ENCODE measurements at places on chromosomes 12 and 14.

DNA sequence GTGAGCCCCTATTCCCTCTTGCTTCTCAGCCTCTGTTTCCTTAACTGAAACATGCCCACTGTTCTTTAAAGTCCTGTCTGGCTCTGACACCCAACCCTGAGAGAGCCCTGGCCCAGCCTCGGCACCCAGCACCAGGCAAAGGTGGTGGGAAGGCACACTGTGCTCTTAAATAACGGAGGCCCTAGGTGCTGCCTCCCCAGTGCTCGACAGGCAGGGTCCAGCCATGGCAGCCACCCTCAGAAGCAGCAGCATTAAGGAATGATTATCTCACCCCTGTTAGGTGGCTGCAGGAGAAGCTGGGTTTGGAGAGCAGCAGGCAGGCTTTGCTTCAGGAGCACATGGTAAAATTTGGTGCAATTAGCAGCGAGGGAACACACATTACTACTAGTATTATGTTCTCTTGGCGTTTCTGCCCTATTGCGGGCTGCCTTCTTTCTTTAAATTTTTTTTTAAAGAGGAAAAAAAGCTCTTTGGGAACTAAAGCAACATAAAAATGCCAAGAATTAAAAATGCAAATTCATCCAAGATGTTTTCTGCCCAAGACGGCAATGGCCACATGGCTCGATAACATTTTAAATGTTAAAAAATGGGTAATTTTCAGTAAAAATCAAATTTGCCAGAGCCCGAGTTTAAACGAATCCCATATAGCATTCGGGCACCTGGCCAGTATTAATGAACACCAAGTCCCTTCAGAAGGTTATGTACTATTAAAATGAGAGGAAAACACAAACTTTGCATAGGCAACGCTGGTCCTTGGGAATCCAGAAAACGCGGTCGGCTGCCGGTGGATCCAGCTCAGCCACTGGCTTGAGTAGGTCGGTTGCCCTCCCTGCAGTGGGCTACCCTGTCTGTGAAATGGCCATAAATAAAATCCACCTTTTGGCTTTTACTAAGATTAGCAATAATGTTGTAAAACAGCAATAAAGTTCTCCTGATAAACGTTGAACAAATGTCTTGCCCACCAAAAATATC lies 152.2 kb downstream of the BCL11B start:
- no peak for DNase-seq

GRCh38 chr14:56963381-56963780 lies 153.1 kb upstream of the OTX2 start:
- DNase-seq: no peak

- DNase-seq: no peak
Measured at GRCh38 chr12:108315486-108316105, 23.5 kb downstream of the CMKLR1 start.

- no peak for DNase-seq
Measured at GRCh38 chr14:91653451-91653850, 78.4 kb downstream of the CATSPERB start.

GRCh38 chr12:7096979-7097378 lies 4.7 kb upstream of the C1R start:
- DNase-seq: no peak

DNA sequence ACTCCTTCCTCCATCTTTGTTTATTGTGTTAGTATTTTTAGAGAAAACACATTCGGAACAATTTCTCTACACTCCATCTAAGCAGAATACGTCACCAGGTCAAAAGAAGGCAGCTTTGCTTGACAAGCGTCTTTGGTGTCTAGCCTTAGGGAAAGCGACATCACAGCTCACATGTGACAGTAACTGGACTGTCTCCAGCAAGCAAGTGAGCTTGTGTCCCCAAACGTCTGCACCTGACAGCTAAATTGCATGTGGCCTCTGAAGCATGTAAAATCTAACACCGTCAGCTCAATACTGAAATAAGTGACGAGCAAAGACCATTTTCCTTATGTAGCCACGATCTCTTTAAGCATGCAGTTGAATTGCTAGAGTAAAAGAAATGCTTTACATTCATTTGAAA lies 509.8 kb downstream of the GLT1D1 start:
- no peak for DNase-seq

DNA sequence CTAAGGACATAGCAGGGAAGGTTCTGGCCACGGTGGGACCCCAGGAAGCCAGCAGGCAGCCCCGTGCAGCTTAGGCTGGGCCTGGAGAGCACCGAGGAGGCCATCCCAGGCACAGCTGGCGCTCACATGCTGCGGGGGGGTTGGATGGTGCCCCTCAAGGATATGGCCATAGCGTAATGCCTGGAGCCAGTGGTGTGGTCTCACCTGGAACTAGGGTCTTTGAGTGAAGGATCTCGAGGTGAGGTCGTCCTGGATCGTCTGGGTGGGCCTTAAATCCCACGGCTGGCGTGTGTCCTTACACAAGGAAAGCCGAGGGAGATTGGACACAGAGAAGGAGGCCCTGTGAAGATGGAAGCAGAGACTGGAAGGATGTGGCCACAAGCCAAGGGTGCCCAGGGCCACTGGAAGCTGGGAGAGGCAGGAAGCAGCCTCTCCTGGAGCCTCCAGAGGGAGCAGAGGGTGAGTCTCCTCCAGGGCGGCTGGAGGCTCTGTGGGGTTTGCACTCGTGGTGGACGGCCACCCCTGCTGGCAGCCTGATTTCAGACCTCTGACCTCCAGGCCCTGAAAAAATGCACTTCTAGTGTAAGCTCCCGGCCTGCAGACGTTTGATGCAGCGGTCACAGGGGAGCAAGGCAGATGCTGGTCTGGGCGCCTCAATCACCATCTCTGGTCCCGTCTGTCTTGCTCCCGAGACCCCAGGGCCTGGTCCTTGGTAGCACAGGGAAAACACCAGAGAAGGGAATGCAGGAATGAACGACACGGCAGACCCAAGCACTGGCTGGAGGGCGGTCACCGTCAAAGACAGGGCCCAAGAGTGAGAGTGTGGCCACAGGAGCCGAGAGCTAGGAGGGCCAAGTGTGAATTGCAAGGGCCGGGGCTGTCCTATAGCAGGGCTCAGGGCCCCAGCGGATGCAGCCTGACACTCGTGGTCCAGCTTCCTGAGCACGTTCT lies 218.6 kb downstream of the KIF26A start:
- DNase-seq: no peak

GRCh38 chr14:65180725-65181025 lies 78.4 kb upstream of the MAX start:
- DNase-seq: no peak

DNA sequence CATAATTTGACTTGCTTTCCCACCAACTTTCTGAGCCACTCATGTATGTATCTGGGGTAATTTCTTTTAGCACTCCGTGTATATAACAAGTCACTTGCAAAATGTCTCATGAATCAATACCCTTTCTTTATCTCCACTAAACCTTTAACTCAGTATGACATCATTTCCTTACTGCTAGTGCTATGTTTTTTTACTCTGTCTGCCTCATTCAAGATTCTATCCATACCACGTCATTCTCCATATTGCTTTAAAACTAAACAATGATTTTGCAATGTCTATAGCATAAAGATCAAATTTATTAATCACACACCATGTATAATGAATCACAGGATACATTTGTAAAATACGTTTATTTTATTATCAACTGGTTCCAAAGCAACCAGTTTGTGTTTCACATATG lies 178.2 kb downstream of the PIK3C2G start:
- DNase-seq: peak; percentile 11

GRCh38 chr12:63445224-63445880 lies 222.9 kb downstream of the DPY19L2 start:
- no peak for DNase-seq

GRCh38 chr12:3022411-3022810 lies 54.8 kb upstream of the TSPAN9 start:
- no peak for DNase-seq

GRCh38 chr12:95151821-95152220 lies 65.4 kb downstream of the FGD6 start:
- no peak for DNase-seq

DNA sequence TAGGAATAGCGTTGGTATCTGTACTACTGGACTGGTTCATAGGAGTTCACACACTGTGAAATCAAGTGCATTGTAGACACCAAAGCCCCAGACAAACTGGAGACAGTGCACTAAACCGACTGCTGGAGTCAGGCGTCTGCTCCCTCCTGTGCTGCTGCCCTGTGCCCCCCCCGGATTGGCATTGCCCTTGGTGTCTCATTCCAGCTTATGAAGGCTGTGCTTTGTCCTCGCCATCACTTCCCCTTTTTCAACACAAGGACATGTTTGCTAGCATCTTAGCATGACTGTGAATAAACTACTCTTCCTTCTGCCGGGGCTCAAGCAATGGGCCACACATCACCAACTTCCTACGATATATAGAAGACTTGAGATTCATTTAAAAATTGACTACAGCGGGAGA lies 84.0 kb downstream of the TMCC3 start:
- no peak for DNase-seq

DNA sequence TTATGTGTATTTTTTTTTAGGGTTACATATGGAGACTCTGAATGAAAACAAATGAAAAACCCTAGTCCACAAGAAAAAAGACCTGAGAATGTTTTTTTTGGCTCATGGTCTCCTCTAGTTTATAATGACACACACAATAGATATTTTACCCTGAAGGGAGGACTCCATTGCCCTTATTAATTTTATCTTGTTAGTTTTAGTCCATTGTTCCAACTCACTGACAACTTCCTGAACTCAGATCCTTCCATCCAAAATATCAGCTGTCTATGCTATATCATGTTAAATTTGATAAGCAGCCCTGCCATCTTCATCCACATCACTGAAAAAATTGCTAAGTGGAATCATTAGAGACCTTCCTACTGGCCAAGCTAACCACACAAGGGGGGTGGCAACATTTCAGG lies 232.1 kb downstream of the MON2 start:
- peak; percentile 69 for DNase-seq

GRCh38 chr14:35406506-35407305 lies 2.2 kb upstream of the NFKBIA start:
- DNase-seq: peak; percentile 91

- no peak for DNase-seq
Measured at GRCh38 chr12:124489915-124490583, 77.4 kb downstream of the NCOR2 start.

GRCh38 chr14:65348137-65348536 lies 64.4 kb upstream of the FUT8 start:
- DNase-seq: no peak

DNA sequence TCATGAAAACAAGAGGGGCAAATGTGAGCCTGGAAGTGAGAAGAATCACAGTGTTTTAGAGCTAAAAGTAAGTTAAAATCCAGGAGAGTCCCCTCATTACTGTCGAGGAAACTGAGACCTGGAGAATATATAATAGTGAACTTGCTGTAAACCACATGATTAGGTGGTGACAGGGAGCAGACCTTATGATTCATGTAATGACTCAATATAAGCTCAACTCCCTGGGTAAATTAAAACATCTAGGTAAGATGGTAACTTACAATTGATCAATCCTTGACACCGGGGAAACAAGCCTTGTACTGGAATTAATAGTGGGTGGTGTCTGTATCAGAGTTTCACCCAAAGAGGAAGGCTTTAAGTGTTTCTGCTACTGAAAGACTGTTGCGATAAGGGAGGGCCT lies 269.3 kb downstream of the SNAPC1 start:
- no peak for DNase-seq

DNA sequence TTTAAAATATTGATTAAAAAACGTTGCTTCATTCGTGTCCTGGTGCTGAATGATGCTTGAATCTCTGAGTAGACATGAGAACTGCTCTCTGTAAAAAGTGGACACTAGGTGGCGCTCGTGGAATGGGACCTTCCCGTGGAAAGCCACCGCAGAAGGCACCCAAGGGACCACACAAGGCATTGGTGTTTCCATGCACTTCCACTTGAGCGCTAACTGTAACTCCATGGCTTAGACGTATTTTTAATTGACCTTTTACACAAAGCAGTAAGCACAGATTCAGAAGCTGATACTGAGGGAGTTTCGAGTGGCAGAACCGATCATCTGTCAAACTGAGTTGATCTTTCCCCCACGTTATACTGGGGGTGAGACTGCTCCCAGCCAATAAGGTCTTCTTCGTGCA lies 135.3 kb downstream of the PRKCH start:
- DNase-seq: peak; percentile 95

DNA sequence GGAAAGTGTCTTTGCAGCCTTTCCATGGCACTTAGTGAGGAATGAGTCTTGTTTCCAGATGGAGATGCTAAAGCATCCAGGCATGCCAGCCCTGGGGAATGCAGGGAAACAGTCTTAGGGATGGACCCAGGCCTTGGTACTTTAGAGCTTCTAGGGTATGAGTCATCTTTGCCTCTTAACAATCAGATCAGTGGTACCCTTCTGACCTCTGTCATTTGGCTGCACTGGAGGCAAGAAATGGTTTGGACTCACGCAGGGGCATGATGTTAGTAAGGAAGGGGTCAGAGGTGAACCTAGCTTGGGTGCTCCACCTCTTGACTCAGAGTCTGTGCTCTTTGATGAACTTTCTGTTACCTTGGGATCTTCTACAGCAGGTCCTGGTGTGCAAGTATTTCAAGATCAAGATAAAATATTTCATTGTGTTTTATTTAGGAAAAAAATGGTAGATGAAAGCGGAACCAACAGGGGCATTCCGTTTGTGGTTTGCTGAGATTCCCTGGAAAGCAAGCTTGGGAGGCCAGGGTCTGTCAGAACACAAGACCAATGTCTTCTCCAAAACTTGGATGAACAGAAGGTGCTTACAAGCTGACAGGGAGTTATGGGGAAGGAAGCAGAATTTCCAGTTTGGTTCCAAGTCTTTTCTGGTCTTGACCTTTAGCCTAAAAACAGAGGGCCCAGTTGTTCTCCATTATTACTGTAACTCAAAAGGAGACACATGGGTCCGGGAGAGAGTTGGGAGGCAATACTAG lies 216.2 kb downstream of the ZFP36L1 start:
- peak; percentile 34 for DNase-seq

DNA sequence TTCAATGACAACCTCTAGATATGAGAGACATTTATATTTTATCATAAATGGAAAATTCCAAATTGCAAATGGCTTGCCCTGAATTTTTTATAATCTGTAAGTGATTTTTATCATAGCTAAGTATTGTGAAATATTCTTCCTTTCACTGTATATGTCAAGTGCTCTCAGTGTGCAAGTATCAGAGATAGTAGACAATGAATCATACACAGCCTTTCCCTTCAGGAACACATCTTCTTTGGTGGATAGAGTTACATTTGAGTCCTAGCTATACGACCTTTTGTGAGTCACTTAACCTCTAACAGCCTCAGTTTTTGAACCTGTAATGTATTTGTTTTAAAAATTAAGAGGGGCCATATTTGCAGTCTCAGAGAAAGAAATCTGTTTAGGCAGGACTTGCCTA lies 350.7 kb upstream of the SEL1L start:
- DNase-seq: no peak

- DNase-seq: peak; percentile 97
Measured at GRCh38 chr12:12266873-12267741, at the start of gene LRP6. Gene LRP6, minus strand, starts transcription at chr12:12267044. Its CDS starts 309 bp downstream, at chr12:12266735.

DNA sequence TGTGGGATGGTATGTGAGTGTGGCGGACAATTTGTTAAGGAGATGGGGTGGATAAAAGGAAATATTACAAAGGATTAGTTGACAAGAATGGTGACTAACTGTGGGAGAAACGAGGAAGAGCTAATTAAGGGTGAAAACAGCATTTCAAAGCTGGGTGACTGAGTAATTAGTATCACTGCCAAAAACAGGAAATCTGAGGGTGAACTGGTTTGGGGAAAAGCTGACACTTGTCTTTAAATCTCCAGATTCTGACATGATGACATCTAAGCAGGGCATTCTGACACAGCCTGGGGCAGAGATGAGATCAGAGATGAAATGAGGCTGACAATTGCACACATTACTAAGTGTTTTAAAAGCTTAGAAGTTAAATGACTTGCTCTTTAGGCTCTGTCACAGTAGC lies 42.4 kb upstream of the CCDC175 start:
- DNase-seq: no peak
